Coronary artery (tissue), 2 donors: ENCODE measurements at places on chromosomes 5 and 9.

DNA sequence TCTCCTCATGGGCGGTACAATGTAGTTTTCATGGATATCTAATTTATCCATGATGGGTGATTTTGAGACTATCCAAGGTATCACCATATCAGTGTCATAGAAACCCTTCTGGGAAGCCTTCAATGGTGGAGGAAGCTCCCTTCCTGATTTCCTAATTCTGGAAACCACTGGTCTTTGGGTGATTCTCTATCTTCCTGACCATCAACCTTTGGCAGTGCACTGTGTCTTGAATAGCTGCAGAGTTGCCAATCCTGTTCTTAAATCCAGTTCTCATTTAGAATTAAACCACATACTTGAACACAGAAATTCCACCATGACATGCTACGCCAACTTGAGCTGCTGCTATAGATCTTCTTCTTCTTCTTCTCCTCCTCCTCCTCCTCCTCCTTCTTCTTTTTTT is 161.7 kb upstream of the KLF9 start:
- DNase-seq: no peak

- no peak for DNase-seq
Observed at GRCh38 chr9:19876569-19877316, 87.9 kb upstream of the SLC24A2 start.

DNA sequence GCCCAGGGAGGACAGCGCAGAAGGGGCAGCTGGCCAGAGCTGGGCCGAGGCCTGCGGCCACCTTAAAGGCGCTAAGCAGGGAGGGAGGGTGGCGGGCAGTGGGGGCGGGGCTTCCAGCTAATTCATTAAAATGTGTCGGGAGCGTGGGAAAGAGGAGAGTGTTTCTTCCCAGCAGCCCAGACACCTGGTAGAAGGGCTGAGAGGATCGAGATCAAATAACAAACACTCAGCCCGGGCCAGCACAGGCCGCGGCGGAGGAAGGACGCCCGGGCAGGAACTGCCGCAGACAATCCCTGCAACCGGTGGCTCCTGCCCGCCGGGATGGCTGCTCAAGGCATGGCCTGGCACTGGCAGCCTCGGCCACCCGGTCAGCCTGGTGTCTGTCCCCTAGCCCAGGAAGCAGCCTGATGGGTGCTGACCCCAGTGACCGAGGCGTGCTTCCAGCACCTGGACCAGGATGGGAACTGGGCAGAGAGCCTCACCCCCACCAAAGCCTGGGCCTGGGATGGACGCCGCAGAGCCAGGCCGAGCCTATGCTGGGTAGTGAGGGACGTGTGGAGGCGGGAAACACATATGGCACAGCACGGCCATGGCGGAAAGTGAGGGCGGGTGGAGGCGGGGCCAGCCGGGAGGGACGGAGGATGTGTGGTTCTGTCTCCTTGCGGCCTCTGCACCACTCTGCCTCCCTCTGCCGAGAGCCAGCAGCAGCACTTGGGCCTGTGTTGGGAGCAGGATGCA is 3.2 kb upstream of the NRARP start:
- DNase-seq: no peak

GRCh38 chr5:17477573-17478265 is 20.3 kb upstream of the TAF11L2 start:
- DNase-seq: no peak

GRCh38 chr5:156021866-156022265 is 305.1 kb upstream of the SGCD start:
- DNase-seq: no peak

GRCh38 chr5:177311392-177311722 is 341 bp downstream of the MXD3 start:
- DNase-seq: no peak

- no peak for DNase-seq
Observed at GRCh38 chr5:68562308-68562707, 346.8 kb downstream of the PIK3R1 start.

DNA sequence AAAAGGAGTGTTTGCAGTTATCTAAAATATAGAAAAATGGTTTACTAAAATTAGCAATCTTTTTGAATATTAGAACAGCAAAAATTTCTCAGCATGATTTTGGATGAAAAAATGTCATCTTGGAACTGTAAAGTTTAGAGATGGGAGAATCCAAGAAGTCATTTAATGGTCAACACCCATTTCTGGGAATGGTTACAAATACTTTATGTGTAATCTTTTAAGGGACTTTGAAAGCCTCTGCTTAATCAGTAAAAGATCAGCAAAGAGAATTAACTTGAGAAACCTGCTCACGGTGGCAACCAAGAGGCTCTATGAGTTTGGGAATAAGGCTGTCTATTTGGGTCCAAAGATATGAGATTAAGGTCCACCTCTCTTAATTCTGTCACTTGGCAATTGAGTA is 13.0 kb downstream of the C1QTNF3 start:
- DNase-seq: no peak

DNA sequence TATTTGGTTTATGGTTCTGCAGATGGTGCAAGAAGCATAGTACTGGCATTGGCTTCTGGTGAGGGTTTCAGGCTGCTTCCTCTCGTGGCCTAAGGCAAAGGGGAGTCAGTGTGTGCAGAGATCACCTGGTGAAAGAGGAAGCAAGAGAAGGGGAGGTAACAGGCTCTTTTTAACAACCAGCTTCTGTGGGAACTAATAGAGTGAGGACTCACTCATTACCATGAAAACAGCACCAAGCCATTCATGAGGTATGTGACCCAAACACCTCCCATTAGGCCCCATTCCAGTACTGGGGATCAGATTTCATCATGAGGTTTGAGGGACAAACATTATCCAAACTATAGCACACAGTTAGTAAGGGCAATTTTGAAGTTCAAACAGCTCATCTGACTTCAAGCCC is 263.5 kb downstream of the TMEM38B start:
- DNase-seq: no peak

GRCh38 chr9:86330186-86330585 is 24.0 kb downstream of the TUT7 start:
- no peak for DNase-seq

DNA sequence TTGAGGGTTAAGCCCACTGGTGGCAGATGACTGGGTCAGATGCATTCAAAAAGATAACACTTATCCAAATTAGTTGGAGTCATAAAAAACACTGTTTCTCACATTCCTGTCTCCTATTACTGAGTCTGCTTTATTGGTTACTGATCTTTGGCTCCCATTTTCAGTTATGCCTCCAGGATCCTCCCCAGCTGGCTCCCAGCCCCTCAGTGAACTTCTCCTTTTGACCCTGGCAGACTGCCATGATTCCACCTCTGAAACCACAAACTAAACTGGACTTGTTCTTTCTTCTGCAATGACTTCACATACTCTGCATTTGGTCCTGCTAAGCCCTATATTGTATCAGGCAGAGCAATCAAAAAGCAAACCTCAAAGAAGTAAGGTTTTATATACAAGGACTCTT is 860.8 kb upstream of the DMAC1 start:
- DNase-seq: no peak

- no peak for DNase-seq
Observed at GRCh38 chr9:35318741-35319140, 156.9 kb downstream of the UNC13B start.

- no peak for DNase-seq
Observed at GRCh38 chr5:80782626-80783025, 127.8 kb upstream of the DHFR start.

DNA sequence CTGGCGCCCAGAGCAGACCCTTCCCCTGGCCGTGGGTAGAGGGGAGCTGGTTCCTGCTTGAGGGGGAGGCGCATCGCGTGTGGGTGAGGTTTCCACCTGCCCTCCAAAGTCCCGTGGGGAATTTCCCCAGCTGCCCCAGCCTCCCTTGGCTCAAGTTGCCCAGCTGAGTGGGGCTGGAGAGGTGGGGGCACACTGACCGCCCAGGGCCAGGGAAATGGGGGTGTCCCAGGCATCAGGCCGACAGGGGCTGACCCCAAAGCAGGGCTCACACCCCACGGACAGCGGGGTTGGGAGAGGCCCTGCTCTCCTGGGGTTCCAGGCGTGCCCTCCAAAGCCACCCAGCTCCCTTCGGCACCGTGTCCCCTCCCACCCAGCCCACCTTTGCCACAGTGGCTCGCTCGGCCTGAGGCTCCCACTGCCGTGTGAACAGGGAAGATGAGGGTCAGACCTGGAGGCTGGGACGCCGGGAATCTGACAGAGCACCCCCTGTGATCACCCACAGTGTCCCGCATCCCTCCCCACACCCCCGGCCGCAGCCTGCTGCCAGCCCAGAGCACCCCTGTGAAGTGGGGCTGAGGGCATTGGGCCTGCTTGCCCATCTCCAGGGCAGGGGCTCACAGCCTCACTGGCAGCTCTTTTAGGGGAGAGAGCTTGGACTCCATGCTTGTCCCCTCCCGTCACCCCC is 933 bp upstream of the EGFL7 start:
- DNase-seq: no peak

GRCh38 chr5:97543166-97543565 is 360.1 kb upstream of the RIOK2 start:
- DNase-seq: no peak

GRCh38 chr9:84867186-84867585 is 197.7 kb downstream of the NTRK2 start:
- DNase-seq: no peak

DNA sequence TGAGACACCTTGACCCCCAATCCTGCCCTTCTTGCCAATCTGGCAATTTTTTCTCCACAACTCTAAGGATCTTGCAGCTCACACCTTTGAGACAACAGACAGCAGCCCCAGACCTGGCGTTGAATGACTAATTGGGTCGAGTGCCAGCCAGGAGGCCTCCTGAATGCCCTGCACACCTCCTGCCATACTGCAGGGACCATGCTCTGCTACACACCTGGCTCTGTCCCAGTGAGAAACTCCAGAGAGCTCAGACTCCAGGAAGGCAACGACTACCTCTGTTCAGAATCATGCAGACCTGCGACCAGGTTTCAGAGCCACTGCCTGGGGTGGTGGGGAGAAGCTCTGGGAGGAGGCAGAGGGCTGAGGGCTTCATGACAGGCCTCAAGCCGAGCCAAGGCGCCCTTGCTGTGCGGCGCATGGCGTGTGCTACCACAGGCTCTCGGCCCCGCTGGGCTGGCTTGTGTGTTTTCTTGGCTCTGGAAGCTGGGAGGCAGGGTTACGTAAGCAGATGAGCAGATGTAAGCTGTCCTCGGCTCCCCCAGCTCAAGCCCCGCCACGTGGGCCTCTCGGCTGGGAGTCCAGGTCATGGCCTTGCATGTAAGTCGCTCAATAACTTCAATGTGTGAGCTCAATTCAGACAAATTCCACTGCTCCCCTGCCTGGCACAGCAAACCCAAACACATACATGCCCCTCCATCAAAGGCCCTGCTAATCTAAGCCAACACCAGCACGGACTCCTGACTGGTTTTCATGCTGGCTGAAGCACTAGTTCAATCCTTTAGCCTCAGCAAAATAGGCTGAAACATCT is 27.5 kb downstream of the B4GALT1 start:
- peak; percentile 38 for DNase-seq

DNA sequence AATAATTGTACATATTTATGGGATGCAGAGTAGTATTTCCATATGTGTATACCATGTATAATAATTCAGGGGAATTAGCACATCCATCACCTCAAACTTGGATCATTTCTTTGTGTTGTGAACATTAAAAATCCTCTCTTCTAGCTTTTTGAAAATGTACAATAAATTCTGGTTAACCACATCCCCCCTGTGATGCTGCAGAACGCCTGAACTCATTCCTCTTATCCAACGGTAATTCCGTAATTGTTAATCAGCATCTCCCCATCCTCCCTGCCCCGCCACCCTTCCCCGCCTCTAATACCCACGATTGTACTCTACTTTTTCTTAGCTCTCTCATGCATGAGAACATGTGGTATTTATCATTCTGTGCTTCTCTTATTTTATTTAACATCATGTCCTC is 127.7 kb upstream of the ANKRD55 start:
- no peak for DNase-seq

DNA sequence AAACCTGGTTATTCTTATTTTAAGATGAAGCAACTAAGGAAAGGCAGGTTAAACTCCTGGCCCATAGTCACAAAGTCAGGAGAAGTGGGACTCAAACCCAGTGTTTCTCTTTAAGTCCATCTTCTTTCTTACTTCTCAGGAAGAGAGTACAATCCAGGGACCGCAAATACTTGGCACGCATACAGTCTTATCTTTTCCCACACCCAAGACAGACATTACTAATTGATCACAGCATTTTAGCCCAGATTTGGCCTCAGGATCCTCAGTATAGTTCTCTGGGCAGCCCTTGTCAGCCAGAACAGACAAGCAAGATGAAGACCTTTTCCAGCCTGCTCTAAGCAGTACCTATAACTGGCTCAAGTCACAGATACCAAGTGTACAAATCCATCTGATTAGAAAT is 125.5 kb upstream of the RAI14 start:
- no peak for DNase-seq

DNA sequence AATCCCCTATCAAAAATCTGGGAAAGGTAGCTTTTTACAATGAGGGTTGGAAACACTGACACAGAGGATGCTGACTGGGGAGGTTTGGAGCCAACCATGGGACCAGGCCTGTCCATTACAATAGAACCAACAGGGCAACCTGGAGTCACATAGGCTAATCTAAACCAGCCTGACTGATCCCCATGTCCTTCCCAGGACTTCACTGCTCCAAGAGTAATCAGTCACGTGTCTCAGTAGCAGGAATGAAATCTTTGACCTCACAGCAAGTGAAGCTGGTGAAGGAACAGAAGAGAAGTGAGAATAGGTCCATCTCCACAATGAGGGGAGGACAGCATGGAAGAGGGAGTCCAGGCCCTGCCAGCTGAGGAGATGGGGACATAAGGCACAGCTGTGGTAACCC is 16.0 kb upstream of the GLRX start:
- DNase-seq: no peak

GRCh38 chr9:114588210-114588609 is 641 bp downstream of the ATP6V1G1 start:
- no peak for DNase-seq

GRCh38 chr9:4780651-4781050 is 12.1 kb upstream of the RCL1 start:
- no peak for DNase-seq

DNA sequence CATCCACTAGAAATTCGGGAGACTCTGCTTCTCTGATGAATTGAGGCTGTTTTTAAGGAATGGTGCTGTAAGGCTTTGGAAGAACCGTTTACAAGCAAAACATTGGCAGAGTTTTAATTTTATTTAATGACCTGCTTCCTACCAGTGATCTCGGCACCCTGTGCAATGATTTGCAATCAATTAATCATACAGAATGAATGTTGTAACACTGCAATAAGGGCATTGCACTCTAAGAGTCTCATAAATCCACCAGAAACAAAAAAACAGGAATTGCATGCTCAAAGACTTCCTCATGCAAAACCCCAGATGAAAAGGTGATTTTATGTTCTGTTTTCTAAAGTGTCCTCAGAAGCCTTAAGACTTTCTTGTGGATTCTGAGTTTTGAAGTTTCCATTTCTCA is 295.7 kb downstream of the ARHGEF28 start:
- DNase-seq: no peak

- DNase-seq: no peak
Observed at GRCh38 chr9:35619800-35620158, 1.6 kb upstream of the CD72 start.
